ENCODE measurements at places on chromosomes 3 and 15. TPM values are rescaled to one million over a fixed set of nuclear protein-coding genes. Genes with fewer than 3 reads are reported as not detected.

FETUB gene
- not detected for total RNA-seq

GPR149 gene
- not detected for total RNA-seq

ISLR gene
- 136 TPM for total RNA-seq

C3orf49 gene
- total RNA-seq: not detected

COLQ gene
- total RNA-seq: 9.8 TPM

STARD5 gene
- total RNA-seq: 16.8 TPM

CCR5 gene
- not detected for total RNA-seq
